Kidney (tissue), 22 donors: ENCODE measurements at places on chromosomes 6 and 20. TPM values are rescaled to one million over a fixed set of nuclear protein-coding genes. Genes with fewer than 3 reads are reported as not detected.
A peak's percentile ranks its signal among the peaks of the same experiment; 100 is the strongest.

The FUT9 gene
- polyA plus RNA-seq = 0.06 TPM

- no peak for DNase-seq
These were observed 79.3 kb upstream of the NAA20 start for GRCh38 chr20:19937651-19938420.

GRCh38 chr6:109465772-109466171, 10.2 kb upstream of the MICAL1 start:
- DNase-seq = no peak

- no peak for DNase-seq
These were observed 46.9 kb upstream of the CD93 start for GRCh38 chr20:23132930-23133559.

The TMEM14B gene
- polyA plus RNA-seq = 147 TPM

The PDE7B gene
- 4.6 TPM for polyA plus RNA-seq

- DNase-seq = no peak
These were observed 117.3 kb downstream of the QRSL1 start for GRCh38 chr6:106746652-106747051.

DNA sequence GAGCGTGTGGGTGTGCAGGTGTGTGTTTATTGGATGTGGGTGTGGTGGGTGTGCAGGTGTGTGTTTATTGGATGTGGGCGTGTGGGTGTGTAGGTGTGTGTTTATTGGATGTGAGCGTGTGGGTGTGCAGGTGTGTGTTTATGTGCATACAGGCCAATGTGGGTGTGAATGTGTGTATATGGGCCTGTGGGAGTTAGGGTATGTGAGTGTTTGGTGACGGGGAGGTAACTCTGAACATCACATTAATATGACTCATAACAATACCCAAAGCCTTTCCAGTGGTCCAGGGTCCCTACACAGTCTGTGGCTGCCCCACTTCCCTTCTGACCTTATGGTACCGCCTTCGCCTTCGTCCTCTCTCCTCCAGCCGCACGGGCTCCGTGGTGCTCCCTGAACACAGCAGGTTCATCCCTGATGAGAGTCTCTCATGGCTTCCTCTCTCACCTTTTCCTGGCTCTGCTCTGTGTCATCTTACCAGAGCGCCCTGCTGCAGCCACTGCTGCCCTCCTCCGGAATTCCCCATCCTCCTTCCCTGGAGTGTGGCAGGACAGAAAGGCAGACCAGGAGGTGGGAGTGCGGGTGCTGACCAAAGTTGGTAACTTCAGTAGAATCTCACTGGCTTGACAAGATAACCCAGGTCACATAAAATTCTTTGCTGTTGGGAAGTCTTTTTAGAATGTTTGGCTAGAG, 80.0 kb downstream of the SLC2A10 start:
- DNase-seq = peak; percentile 34

DNA sequence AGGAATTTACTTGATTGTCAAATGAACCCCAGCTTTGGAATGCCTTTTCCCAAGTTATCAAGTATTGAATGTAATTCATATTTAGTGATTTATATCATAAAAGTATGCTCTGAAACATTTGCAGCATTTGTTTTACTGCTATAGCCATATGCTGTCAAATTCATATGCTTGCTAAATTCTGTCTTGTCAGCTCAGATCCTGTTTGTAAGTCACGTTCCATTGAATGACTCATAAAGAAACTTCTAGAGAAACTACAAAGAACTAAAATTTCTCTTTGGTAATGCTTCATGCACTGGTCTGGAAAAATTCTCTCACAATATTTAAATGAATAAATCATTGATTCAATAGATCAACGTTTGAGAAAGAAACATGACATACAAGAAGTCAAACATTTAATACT, 445.9 kb downstream of the PHF3 start:
- no peak for DNase-seq

DNA sequence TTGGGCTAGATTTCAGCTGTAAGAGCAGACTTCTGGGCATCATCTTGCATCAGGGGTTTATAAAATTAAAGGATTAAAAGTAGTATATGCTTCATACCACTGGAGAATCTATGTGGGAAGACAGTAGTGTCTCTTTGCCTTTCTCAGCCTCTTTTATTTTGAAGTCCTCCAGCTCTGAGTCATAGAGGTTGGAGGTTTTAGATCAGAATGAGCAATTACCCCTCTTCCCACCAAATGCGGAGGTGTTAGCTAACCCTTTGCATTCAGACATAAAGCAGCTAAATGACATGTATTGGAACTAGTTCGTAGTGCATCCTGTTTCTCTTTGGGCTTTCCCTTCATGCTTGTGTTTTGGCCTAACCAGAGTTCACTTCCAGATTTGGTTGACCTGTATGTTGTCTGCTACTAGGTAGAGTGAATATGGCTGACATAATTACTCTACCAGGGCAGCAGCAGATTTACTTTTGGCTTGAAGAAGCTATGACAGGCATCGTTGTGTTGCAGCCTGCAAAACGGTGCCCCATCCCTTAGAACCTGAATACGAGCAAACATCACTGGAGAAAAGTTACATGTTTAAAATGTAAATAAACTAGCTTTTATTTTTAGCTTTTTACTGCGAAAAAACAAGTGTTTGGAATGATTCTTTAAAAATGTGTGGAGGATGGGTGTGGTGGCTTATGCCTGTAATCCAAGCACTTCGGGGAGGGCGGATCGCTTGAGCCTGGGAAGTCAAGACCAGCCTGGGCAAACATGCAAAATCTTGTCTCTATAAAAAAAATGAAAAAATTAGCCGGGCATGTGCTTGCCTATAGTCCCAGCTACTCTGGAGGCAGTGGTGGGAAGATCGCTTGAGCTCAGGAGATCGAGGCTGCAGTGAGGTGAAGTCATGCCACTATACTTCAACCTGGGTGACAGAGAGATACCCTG, 82.2 kb downstream of the MYO6 start:
- DNase-seq = no peak

DNA sequence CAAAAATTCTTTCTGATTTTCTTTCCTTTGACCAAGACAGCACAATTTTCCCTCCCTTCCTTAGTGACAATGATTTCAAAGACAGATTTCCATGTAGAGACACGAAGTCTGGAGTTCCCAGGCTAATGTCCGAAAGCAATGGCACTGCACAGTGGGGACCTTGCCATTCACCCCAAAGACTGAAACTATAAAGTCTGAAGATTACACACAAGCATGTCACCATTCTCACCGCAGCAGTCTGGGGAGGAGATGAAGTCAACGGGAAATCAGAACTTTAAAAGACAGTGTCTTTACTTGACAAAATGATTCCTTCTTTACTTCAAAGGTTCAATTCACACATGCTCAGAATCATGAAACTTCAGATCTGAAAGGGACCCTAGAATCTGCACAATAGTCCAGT, 8.3 kb downstream of the B4GALT5 start:
- DNase-seq = no peak

DNA sequence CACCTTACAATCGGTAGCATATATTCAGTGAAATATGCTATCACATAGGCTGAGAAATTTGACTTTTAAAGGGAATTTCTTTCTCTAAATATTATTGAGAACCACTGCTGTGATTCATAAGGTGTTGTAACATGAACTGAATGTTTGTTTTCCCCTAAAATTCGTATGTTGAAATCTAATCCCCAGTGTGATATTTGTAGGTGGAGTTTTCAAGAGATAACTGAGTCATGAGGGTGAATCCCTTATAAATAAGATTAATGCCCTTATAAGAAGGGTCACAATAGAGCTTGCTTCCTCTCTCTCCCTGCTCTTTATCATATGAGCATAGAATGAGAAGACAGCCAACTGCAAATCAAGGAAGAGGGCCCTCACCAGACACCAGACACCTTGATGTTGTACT, 64.8 kb downstream of the LMBRD1 start:
- no peak for DNase-seq

DNA sequence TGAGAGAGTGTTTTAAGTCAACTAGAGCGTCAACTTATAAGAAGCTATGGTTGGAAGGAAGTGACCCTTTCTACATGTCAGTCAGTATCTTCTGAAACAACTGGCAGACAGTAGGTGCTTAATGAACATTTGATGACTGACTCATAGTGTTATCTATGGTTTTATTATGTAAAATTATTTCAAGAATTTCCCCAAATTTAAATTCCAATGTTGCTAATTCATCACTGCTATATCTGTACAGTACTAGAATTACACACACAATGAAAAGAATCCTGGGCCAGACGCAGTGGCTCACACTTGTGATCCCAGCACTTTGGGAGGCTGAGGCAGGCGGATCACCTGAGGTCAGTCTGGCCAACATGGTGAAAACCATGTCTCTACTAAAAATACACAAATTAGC, 721.4 kb upstream of the FLRT3 start:
- DNase-seq = no peak

The LY6G6D gene
- polyA plus RNA-seq = not detected

DNA sequence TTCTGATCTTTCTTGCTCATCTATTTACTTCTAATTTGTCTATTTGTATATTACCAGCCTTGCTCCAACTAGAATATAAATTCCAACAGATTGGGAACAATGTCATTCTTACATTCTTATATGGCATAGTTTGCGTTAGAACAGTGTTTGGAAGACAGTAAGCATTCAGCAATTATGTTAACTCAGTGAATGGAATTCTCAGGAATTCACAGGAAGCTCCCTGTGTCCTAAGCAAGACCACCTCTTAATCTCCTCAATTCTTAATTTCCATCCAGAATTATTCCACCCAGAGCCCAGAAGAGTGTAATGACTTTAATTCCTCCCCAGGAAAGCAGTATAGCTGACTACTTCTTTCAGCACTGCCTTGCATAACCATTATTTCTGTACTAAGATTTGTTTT, 18.2 kb upstream of the HS3ST5 start:
- DNase-seq = no peak

The ABHD16B gene
- not detected for polyA plus RNA-seq

DNA sequence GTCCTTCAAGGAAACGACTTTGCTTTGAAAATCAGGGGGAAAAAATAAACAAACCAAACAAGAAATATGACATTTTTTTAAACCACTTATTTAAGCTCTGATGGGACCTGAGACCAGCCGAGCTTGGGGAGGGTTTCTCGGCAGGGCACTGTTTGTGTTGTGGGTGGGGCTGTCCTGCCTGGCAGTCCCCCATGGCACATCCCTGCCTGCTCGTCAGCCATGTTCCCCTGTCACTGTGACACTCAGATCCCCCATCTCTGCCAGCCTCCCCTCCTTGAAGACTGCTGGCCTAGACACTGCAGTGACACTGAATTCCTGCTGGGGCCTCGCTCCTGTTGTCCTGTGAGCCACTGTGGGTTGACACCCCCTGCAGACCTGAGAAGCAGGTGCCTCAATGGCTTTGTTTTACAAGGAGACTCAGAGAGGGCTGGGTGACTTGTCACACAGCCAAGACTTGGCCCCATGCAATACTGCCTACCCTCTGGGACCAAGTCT, 95.1 kb upstream of the PTPN1 start:
- no peak for DNase-seq

DNA sequence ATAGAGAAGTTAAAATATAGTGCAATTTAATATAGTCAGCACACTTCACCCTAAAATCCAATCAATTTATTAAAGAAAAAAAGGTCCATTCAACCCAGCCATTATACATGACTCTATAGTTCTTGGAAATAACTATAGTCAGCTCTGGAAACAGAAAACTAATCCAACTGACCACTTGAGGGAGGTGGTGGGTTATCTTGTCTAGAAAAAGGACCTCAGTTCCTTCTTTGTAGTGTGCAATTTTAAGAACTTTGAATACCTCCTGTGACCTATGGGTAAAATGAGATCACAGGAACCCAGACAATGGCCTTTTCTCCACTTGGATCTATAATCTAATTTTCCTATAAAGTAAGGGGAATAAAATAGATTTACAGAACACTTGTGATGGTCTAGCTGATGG, 163.6 kb upstream of the CENPW start:
- DNase-seq = no peak

The CST1 gene
- not detected for polyA plus RNA-seq

- no peak for DNase-seq
These were observed 404.1 kb downstream of the LMBRD1 start for GRCh38 chr6:69392745-69393144.
